ENCODE measurements at places on chromosomes 13 and 19. TPM values are rescaled to one million over a fixed set of nuclear protein-coding genes. Genes with fewer than 3 reads are reported as not detected.

Gene ZNF790
- 7.4 TPM for total RNA-seq

- no peak for DNase-seq
These were observed 14.5 kb downstream of the IPO5 start for GRCh38 chr13:97967948-97968347.

DNA sequence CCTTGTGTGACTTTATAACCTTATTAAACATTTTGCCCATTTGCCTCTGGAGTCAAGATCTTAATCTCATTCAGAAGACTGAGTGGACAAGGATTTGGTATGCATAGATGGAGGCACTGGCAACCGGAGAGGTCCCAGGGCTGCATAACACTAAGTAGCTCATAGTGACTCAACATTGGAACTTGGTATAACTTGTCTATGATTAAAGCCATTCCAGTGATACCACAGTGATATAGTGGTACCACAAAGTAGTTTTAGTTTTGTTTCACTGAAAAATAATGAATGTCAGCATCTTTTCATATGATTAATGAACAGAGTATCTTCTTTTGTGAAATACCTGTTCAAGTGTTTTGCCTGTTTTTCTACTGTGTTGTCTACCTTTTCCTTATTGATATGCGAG, 26.4 kb downstream of the CDK8 start:
- no peak for DNase-seq

Gene CCDC8
- 22.6 TPM for total RNA-seq

Gene TTC9B
- total RNA-seq: not detected

DNA sequence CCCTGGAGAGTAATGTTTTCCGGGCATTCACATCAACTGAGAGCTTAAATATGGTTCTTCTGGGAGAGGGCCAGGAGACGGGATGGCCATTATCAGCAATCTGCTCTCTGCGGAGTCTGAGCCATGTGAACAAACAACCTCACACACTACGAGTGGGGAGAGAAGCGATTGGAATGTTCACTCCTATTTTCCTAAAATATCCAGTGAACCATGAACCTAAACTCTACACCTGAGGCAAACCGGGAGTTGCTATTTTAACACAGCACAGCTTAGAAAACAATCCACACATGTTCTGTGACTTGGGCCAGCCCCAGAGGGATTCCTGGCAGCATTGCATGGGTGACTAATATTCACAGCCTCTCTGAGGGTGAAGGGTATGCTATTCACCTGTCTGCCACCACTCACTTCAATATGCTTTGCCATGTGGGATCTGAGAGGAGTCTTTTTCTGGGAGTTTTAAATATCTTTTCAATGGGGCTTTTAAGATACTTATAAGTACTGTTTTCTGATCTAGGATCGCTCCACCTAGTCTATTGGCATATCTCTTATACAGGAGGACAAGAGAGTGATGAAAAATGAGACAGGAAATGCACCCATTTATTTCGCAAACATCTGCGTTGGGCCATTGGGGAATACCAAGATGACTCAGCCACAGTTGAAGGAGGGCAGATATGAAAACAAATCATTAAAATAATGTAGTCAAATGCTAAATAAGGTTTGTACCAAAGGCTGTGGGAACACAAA, 72.6 kb upstream of the SERP2 start:
- no peak for DNase-seq

- DNase-seq: no peak
These were observed 13.6 kb upstream of the FCHO1 start for GRCh38 chr19:17737690-17738153.

DNA sequence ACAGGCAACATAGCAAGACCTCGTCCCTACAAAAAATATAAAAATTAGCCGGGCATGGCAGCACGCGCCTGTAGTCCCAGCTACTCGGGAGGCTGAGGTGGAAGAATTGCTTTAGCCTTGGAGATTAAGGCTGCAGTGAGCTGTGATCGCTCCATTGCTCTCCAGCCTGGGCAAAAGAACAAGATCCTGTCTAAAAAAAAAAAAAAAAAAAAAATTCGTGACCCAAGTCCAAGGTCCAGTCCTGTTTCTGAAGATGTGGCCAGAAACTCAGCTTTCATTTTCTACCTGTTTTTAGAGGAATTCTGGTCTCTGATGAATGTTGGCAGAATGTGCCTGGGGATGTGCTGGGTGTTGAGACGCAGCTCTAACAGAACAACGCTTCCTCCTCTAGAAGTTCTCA, 1.9 kb upstream of the PGPEP1 start:
- no peak for DNase-seq

DNA sequence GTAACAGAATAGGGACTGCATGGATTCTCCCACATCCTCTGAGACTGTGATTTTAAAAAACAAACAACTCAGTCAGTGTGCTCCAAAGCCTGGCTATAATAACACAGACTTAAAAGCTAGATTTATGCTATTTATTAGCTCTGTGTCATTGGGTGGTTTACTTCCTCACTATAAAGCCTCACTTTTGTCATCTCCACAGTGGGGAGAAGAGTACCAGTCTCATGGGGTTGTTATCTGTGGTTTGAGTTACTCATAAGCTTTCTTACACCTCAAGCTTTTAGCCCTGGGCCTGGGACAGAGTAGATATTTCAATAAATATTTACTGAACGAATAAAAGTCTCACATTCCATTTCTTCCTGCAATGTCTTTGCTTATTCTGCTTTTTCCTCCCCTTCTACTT, 5.3 kb downstream of the RNASEH2B start:
- DNase-seq: no peak

DNA sequence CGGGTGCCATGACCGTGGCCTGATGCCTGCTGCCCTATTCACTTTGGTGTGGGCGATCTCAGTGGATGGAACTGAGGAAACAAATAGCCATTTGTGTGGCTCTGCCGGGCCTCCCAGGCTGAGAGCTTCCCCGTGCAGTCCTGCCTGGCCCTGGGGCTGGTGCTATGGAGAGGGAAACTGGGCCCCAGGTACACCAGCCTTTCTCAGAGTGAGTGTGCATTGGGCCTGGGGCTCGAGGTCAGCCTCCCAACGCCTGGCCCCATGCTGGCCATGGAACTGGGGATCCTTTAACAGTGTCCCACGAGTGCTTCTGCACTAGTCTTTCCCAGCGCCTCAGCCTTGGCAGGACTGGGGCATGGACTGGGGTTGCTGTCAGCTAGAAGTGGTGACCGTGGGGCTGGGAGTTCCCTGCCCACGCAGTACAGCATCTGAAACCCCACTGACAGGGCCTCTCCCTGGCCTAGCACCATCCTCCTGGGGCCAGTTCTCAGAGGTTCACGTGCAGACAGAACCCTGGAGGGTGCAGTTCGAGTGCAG, 10.5 kb downstream of the PLEKHF1 start:
- no peak for DNase-seq

Gene AZU1
- total RNA-seq: not detected

Gene DAND5
- total RNA-seq: not detected

Gene TMEM255B
- 11.2 TPM for total RNA-seq

Gene CHST8
- not detected for total RNA-seq

GRCh38 chr13:90719461-90719860, 628.0 kb upstream of the MIR17HG start:
- no peak for DNase-seq

DNA sequence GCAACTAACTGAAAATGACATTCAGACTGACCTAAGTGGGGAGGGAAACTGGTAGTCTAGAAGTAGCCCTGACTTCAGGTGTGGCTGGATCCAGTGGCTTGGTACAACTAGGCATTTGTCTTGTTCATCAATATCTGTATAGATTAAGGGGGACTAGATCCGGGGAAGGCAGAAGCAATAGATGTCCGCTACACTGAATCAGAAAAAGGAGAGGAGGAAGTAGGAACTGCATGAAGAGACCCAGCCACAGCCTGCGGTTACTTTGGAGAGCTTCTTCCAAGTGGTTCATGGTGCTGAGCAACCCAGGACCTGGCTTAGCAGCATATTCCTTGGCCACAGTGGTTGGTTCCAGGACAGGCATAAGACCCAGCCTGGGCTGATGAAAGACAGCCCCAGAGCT, 9.9 kb upstream of the PRODH2 start:
- DNase-seq: no peak

Gene C3
- 277 TPM for total RNA-seq

- DNase-seq: no peak
These were observed 196.5 kb upstream of the TSHZ3 start for GRCh38 chr19:31545777-31546176.

DNA sequence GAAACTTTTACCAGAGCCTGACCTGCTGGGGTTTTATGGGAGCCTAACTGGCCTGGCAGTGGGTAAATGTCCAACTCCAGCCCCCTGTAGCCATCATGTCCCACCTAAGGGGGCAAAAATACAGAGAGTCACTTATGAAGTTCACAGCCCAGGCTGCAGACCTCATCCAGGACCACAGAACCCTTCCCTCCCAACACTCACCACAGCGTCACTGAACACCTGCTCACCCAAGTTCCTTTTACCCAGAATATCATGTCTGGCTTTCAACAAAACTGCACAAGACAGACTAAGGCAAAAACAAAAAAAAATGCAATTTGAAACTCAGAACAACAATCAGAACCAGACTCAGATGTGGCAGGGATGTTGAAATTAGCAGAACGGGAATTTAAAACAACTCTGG, 6.4 kb downstream of the CEACAM3 start:
- no peak for DNase-seq

Gene ZNF317
- 13.5 TPM for total RNA-seq

DNA sequence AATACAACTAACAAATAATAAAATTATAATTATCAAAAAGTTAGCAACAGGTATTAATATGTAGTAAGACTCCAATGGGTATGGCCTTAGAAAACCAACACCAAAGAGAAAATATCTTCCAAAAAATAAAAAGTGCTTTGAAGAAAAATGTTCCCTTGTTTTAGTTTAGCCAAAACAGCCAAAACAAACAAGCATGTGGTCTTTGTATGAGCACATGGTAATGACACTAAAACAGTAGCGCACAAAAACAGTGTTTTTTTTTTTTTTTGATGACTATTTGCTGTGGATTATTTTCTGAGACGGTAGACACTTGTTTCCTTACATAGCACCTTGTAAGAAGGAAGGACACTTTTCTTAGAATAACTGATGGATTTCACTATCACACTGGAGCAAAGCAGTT, 459.3 kb downstream of the ITGBL1 start:
- no peak for DNase-seq

DNA sequence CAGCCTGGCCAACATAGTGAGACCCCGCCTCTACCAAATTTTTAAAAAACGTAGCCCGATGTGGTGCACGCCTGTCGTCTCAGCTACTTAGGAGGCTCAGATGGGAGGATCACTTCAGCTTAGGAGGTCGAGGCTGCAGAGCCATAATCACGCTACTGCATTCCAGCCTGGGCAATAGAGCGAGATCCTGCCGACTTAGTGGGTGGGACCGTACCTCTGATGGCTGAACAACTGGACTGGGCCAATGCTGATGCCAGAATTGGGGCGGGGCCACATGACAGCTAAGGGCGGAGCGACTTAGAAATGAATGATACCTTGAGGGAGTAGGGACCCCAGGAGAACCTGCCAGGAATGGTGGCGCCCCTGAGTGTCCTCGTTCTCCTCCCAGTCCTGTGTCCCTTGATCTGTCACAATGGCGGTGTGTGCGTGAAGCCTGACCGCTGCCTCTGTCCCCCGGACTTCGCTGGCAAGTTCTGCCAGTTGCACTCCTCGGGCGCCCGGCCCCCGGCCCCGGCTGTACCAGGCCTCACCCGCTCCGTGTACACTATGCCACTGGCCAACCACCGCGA, 3.6 kb downstream of the LTBP4 start:
- DNase-seq: no peak

Gene PLIN4
- total RNA-seq: 7.1 TPM

Gene LMTK3
- 4.5 TPM for total RNA-seq

Gene ZNF99
- total RNA-seq: not detected

DNA sequence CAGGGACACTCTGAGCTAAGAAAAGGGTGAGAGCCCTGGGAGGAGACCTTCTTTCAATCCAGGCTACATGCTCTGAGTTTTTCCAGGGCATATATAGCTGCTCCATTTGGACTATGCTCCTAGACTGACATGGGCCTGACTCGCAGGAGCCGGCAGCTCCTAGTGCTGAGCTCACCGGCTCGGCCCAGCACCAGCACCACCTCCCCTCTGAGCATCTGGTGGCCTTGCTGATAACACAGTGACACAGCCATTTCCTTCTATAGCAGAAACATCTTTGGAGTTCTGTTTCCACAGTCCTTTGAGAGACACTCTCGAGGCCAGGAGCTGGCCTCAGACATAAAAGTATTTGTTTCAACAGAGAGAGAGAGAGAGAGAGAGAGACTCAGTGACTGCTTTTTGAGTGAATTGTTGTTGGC, 184.9 kb downstream of the TM9SF2 start:
- DNase-seq: no peak

Gene ZNF497
- total RNA-seq: 2.3 TPM

DNA sequence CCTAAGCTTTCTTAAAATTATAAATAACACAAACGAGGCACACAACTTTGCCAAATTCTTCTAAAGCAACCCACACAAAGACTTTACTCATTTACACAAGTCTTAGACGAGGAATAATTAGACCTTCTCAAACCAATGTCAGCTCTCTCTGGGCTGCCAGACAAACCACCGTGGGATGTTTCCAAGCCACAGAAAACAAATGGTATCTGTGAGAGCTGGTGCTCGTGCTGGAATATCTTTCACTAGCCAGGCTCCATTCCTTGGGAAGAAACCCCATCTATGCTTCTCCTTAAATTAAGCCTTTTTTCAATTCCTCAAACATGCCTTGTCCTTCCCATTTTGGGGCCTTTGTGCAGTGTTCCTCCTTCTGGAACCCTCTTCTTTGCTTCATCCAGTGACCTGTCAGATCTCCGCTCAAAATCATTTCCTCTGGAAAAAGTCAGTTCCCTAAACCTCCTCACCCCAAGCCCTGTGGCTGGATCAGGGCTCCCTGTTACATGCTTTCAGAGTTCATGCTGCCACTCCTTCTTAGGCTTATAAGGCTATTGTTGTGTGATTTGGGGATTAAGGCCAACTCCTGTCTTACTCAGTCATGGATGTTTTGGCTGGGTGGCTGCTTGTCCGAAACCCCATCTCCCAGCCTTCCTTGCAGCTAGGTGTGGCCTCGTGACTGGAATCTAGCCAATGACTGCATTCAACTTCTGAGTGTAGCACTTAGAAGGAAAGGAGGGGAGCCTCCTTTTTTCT, 64.2 kb upstream of the GTF2F2 start:
- DNase-seq: no peak

DNA sequence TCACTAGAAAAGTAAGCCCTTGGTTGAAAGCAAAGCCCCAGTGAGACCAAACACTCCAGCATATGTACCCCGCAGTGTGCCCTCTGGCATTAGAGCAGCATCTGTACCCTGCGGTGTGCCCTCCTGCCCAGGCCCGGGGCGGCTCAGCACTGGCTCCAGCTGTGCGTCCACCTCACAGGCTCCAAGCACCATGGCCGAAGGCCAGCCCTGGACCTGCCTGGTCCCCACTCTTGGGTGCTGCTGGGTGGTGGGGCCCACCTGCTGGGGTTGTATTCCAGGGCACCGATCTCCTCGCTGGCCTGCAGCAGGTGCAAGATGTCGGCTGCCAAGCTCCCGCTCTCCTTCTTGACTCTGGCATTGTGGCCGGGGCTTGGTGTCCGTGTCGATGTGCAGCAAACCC, 230.2 kb downstream of the TUBA3C start:
- no peak for DNase-seq

Gene PSG11
- not detected for total RNA-seq

- no peak for DNase-seq
These were observed 13.2 kb upstream of the UQCR11 start for GRCh38 chr19:1618157-1619093.

- no peak for DNase-seq
These were observed 4.7 kb upstream of the RSPH6A start for GRCh38 chr19:45819769-45820168.

All from thoracic aorta (tissue), 2 donors.